ENCODE measurements at places on chromosomes 6 and 20.

DNA sequence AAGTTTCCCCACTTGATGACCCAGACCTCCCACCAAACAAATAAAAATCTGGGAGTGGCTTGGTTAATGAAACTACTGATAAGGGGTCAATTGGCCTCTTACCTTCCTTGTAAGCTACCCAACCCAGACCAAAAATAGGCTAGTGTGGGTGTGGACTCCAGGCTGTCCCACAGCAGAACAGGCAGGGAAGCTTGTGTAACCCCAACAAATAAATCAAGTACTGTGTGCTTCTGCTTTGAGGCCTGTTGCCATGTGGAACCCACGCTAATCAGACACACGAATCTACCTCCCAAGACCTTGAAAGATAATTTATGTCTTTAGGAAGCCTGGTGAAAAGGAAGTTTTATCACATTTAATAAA, 33.7 kb upstream of the PAQR8 start:
- no peak for DNase-seq

GRCh38 chr6:149636124-149636523, 12.4 kb downstream of the KATNA1 start:
- no peak for DNase-seq

GRCh38 chr6:53982366-53983050, 128.7 kb upstream of the MLIP start:
- no peak for DNase-seq

GRCh38 chr6:106608080-106608668, 21.1 kb downstream of the RTN4IP1 start:
- no peak for DNase-seq

GRCh38 chr6:148580442-148580841, 166.4 kb upstream of the UST start:
- no peak for DNase-seq

GRCh38 chr20:25281541-25281991, 33.7 kb downstream of the PYGB start:
- no peak for DNase-seq

DNA sequence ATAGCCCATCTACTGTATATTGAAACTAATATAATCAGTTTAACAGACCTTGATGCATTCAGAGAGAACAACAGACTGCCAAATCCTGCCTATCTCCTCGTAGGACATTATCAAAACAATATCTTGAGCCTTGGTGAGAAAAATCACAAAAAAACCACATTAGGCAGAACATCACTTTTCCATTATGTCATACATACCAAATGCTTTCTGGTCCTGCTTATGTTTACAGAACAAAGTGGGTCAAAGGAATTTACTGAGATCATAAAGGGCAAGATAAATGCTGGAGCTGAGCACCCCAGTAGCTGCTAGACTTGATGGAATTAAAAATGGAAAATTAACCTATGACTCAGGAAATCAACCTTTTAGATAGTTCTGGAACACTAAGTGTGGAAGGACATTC, 195.3 kb upstream of the KCNK16 start:
- DNase-seq, result no peak

- no peak for DNase-seq
These were observed 109.7 kb downstream of the GJA10 start for GRCh38 chr6:90003941-90004340.

DNA sequence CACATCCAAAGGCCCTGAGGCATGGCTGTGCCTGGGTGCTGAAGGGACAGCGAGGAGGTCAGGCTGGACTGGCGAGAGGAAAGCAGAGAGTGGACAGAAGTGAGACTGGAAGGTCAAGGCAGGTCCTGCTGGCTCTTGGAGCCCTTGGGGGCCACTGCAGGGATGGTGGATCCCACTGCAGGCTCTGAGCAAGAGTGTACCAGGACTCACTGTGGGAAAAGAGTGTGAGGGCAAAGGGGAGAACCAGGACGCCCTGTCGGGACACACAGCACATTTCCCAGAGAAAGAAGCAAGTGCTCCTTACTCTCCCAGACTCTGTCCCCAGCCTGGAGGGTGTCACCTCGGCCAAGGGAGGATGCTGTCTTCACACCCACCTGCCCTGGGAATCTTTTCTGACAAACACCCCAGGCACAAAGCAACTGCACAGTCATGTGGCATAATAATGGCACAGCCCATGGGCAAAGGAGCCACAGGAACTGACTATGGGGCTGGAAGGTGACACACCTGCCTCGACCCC, 172.3 kb upstream of the CST7 start:
- no peak for DNase-seq

- DNase-seq, result peak; percentile 86
These were observed 6.8 kb upstream of the MAPK13 start for GRCh38 chr6:36123270-36124139.

DNA sequence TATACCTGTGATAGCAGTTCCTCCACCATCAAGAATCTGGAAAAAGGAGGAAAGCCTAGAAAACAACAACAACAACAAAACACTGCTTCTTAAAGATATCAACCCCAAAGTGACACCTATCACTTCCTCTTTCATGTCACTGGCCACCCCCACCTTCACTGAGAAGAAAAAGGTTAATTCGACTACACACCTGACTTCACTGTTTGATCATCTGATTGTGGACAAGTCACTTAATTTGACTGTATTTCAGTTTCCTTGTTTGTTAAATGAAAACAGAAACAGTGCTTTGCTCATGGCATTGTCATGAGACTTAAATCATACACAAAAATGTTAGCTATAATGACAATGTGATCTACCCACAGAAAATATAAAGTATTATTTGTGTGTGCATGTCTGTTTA, 280.6 kb upstream of the SULF2 start:
- DNase-seq, result no peak

- no peak for DNase-seq
These were observed 76.9 kb downstream of the FAM50B start for GRCh38 chr6:3926150-3926482.

- peak; percentile 65 for DNase-seq
These were observed 917 bp upstream of the TEAD3 start for GRCh38 chr6:35497571-35498421.

DNA sequence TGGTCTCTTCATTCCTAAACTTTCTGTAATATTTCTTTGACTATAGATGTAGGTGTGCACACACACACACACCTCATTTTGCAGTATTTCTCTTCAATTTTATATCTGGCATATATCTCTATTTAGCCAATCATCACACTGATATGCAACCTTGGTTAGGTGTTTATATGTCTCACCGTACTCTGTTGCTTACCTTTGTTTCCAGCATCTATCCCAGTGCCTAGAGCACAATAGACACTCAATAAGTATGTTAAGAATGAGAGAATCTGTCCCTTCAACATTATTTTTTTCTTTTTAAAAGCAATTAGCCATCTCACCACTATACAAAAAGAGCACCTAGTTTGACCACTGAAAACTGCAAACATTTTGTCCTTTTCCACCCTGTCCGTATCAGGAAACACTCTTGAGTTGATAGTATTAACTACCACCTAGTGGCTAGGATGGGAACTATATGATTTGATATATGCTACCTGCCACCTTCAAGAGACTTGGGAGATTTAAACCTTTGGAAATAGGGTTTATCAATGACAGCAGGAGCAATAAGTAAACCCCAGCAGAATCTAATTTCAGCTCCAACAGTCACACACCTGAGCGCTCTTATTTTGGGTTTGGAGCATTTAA, 48.7 kb upstream of the RSPO3 start:
- no peak for DNase-seq

- no peak for DNase-seq
These were observed 7.2 kb upstream of the LY6G5C start for GRCh38 chr6:31687860-31688693.

GRCh38 chr6:21438986-21439352, 154.6 kb upstream of the SOX4 start:
- no peak for DNase-seq

GRCh38 chr6:52512199-52512598, 64.7 kb downstream of the TRAM2 start:
- DNase-seq, result no peak

DNA sequence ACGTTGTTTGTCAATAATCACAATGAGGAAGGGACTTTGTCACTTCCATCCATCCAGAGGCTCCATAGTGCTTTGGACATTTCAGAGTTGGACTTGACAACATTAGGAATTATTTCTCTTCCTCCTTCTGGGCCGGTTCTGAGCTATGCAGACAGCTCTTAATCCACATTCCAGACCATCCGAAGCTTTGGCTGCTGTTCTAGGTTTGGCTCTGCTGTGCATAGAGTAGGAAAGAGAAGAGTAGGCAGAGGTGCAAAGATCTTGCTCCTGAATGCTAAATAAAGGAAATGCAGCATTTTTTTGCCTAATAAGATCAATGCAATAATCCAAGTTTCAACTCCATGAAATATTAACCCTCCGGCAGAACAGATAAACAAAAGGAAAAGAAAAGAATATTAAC, 251.8 kb upstream of the PRND start:
- DNase-seq, result no peak
